ENCODE measurements at places on chromosomes 5 and 9.
A peak's percentile ranks its signal among the peaks of the same experiment; 100 is the strongest.

- DNase-seq, result no peak
These were observed 117.1 kb upstream of the DAB2 start for GRCh38 chr5:39541920-39542319.

- no peak for DNase-seq
These were observed 6.1 kb downstream of the TNFSF8 start for GRCh38 chr9:114924327-114924726.

- DNase-seq, result no peak
These were observed 8.9 kb downstream of the IPO11 start for GRCh38 chr5:62421414-62421813.

GRCh38 chr9:30995956-30996738, 1388.3 kb upstream of the ACO1 start:
- no peak for DNase-seq

- peak; percentile 31 for DNase-seq
These were observed 101.1 kb upstream of the NR4A3 start for GRCh38 chr9:99720455-99721050.

DNA sequence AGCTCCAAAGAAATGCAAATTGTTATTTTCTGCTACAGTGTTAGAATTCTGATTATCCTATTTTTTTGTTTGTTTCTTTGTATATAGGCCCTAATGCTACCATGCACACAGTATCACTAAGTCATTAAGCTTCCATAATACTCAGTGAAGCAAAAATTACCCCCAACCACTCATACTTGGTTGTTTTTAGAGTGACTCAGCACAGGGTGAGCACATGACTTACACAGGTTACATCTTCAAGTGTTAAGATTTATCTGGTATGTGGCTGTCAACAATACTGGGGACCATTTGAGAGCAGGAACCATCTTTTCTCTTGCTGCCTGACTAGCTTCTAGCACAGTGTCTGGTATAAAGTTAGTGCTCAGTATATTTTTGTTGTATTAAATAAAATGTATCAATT, 255.8 kb upstream of the SLC24A2 start:
- peak; percentile 8 for DNase-seq
